Coronary artery (tissue), 2 donors: ENCODE measurements at places on chromosomes 3 and 15.

DNA sequence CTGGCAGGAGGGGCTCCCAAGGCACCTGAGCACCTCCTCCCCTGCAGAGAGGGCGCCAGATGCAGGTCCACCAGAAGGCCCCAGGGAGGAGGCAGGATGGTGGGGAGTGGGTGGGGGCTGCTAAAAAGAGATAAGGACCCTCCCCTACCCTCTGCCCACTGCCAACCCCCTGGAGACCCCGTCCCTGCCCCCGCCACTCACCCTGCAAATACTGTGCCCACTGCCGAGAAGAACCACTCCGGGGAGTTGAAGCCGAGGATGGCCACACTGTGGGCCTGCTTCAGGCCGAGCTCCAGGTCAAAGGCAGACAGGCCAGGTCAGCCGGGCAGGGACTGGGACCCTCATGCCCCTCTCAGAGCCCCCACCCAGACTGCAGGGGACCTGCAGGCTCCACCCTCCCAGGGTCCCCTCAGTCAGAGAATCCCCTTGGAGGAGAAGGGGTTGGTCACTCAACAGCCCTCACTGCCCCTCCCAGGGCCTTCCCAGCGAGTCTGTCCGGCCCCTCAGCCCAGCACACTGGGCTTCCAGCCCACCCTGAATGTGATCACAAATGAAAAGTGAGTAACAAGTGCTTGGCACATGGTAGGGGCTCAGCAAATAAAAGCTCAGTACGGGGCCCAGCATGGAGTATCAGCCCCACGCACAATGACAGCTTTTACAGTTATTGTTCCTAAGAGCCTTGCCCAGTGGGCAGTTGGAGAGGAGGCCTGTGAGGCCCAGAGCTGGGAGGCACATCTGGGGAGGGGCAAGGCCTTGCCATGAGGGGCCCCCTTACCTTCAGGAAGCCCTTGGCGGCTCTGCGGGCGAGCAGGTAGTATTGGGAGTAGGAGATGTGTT, 40.4 kb downstream of the ACSBG1 start:
- DNase-seq: no peak

DNA sequence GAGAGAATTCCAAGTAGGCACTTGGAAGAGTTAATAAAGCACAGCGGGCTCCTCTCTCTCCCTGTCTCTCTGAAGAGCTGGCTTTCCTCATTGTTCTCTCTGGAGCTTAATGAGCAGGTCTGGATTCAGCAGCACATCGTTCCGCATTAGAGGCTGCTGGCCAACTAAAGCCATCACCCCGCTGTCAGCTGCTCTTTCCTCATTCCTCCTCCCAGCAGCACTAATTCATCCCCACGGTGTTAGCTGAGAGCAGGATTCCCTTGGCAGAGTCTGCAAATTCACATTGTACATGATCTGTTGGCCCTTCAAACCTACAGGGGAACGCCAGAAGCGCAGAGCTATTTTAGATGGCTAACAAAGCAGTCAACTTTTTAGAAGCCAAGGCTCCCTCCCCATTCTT, 44.2 kb downstream of the SGO1 start:
- DNase-seq: no peak

- DNase-seq: no peak
Measured at GRCh38 chr3:52218026-52218425, 7.4 kb downstream of the TLR9 start.

- DNase-seq: no peak
Measured at GRCh38 chr3:14822670-14823390, 4.1 kb downstream of the FGD5 start.

DNA sequence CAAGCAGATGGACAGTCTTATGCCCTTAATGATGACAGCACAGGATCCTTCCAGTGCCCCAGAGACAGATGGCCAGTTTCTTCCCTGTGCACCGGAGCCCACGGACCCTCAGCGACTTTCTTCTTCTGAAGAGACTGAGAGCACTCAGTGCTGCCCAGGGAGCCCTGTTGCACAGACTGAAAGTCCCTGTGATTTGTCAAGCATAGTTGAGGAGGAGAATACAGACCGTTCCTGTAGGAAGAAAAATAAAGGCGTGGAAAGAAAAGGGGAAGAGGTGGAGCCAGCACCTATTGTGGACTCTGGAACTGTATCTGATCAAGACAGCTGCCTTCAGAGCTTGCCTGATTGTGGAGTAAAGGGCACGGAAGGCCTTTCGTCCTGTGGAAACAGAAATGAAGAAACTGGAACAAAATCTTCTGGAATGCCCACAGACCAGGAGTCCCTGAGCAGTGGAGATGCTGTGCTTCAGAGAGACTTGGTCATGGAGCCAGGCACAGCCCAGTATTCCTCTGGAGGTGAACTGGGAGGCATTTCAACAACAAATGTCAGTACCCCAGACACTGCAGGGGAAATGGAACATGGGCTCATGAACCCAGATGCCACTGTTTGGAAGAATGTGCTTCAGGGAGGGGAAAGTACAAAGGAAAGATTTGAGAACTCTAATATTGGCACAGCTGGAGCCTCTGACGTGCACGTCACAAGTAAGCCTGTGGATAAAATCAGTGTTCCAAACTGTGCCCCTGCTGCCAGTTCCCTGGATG, 198.7 kb downstream of the AKAP13 start:
- no peak for DNase-seq

DNA sequence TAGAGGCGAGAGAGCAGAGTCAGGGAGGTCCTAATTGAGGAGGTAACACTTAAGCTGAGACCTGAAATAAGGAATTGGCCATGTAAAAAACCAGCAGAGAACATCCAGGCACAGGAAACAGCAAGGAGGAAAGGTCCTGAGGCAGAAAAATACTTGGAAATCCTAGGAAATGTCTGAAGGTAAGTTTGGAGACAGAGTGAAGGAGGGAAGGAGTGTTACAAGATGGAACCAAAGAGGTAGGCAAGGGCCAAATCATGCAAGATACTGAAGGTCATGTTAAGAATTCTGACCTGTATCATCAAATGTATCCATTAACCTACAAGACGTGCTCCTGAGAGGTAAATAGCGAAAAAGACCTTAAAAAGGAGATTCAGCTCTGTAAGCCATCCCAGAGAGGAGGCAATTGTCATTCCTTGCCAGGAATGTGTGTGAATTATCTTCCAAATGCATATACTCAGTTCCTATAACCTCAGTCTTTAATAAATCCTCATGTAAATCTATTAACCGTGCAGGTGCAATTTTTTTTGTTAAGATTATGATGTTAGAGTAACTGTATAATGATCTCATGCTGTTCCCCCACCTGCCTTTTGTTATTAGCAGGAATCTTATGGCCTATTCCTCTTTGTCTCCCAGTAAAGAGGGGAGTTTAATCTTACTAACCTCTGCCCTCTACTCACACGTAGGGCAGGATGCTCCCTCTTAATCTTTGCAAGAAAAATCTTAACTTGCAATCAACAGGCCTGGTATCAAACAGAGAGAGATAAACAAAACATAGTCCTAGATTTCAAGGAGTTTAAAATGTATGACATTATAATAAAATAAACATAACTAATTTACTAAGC, 166.9 kb downstream of the ULK4 start:
- DNase-seq: no peak
